Immature natural killer cell (primary cell): ENCODE measurements at places on chromosomes 7 and 10. TPM values are rescaled to one million over a fixed set of nuclear protein-coding genes. Genes with fewer than 3 reads are reported as not detected.
A peak's percentile ranks its signal among the peaks of the same experiment; 100 is the strongest.

The DENND2A gene
- not detected for polyA plus RNA-seq

The CALML3 gene
- not detected for polyA plus RNA-seq

DNA sequence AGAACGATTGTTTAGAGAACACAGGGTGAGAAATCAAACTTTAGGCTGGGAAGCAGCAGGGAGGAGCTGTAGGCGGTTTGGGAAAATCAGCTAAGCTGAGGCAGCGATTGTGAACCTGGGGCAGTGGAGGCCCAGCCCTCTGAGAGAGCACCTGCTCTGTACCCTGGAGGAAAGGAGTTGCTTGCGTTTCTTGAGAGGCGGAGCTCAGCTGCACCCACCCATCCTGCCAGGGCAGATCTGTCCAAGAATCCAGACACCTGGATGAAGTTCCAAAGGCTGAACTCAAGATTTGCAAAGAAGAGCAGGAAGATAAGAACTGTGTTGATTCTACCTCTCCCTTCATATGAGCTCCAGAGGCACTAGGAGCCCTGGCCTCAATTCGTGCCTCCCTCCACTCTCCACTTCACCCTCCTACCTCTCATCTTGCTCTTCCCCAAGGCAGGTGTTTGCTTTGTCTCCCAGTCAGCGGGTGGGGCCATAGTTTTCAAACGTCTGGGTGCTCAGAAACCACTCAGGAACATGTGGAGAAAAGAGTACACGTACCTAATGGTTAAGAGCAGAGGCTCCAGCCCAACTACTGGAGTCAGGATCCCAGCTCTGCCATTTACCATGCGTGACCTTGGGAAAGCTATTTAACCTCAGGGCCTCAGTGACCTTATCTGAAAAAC is 21.5 kb upstream of the TMEM213 start:
- H3K4me1 ChIP-seq: no peaks in the 10 kb centered on the region
- no peak overlapping the region for H3K27ac ChIP-seq
- H3K4me3 ChIP-seq: no peak overlapping the region
- H3K27me3 ChIP-seq: peaks cover 1% of the 10 kb centered on the region
- H3K36me3 ChIP-seq: no peaks in the 10 kb centered on the region

- H3K4me1 ChIP-seq: peaks cover 75% of the 10 kb centered on the region
- peaks cover 2% of the 10 kb centered on the region for H3K27me3 ChIP-seq
- no peak overlapping the region for H3K4me3 ChIP-seq
- H3K36me3 ChIP-seq: peaks cover 40% of the 10 kb centered on the region
Measured at GRCh38 chr7:87199241-87199640, 20.3 kb downstream of the TMEM243 start.

DNA sequence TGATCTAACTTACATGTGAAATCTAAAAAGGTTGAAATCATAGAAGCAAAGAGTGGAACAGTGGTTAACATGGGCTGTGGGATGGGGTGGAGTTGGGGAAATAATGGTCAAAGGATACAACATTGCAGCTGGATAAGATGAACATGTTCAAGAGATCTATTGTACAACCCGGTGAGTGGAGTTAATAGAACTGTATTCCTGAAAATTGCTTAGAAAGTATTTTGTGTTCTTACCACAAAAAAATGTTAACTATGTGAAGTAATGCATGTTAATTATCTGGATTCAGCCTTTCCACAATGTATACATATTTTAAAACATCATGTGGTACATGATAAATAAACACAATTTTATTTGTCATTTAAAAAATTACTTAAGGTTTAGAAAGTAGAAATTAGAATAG is 271.0 kb upstream of the LRRTM3 start:
- H3K4me1 ChIP-seq: no peaks in the 10 kb centered on the region
- H3K27ac ChIP-seq: no peak overlapping the region
- H3K36me3 ChIP-seq: no peaks in the 10 kb centered on the region
- H3K4me3 ChIP-seq: no peak overlapping the region

DNA sequence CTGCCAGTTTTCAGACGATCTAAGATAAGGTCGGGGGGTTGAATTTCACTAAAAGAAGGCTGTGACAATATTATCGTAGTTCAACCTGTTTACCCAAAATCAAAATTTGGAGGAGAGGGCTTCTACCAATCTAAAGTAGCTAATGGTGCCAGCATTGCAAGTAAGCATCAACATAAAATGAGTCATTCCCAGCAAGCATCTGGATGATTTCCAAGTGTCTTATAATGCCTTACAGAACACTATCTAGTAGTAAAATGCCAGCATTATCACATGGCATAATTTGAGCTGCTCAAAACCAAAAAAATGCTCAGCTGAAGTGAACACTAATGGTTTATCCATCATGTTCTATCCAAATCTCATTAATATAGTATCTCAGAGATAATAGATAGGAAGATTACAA is 1193.9 kb downstream of the DNAJB9 start:
- H3K4me1 ChIP-seq: no peaks in the 10 kb centered on the region
- H3K4me3 ChIP-seq: no peak overlapping the region
- DNase-seq: no peak
- no peak overlapping the region for H3K27ac ChIP-seq
- H3K27me3 ChIP-seq: peaks cover 1% of the 10 kb centered on the region

DNA sequence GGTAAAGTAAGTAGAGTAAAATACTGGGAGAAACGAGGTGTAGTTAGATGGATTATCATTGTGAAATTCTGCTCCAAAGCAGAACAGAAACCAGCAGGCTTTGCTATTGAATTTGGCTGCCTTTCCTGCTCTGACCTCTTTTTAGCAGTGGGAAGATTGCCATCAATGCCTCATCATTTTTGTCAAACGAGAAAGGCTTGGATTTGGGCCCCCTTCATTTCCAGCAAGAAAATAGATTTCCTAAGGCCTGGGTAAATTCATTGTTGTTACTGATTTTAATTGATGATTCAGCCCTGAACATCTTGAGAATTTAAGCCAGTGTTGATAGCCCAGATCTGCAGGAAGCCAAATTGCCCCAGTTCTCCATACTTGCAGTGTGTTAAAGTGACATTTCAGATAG is 35.2 kb upstream of the ASAH2 start:
- no peaks in the 10 kb centered on the region for H3K4me1 ChIP-seq
- H3K4me3 ChIP-seq: no peak overlapping the region
- H3K36me3 ChIP-seq: no peaks in the 10 kb centered on the region
- peaks cover 6% of the 10 kb centered on the region for H3K27me3 ChIP-seq
- no peak overlapping the region for H3K27ac ChIP-seq

- no peaks in the 10 kb centered on the region for H3K4me1 ChIP-seq
- no peaks in the 10 kb centered on the region for H3K36me3 ChIP-seq
- no peak overlapping the region for H3K27ac ChIP-seq
Measured at GRCh38 chr7:94244760-94245159, 149.9 kb upstream of the COL1A2 start.

DNA sequence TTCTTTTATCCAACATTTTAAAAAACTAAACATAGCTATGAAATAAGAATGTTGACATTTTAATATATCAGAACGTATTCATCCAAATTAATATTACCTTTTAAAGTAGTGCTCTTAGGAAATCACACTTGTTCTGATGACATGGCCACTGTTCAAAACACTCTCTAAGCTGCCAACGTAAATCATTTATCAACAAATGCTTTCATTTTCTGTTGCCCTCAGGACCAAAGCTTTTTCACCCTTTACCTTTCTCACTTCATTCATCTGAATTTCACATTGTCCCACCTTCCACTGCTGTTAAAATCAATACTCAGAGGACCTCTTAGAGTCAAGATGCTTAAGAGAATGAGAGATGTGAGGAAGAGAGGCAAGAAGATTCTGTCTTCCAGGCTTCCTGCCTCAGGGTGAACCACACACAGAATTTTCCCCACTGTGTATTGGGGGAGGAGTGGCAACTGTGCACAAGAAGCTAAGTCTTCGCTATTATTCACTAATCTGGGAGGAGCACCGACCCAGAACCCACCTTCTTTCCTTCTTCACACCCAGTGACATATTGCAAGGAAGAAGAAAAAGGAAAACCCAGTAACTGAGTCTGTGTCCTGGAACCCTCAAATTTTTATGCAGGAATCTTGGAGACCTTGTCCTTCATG is 21.0 kb downstream of the HIBADH start:
- H3K27ac ChIP-seq: peak overlapping the region; percentile 62
- DNase-seq: no peak
- peaks cover 14% of the 10 kb centered on the region for H3K36me3 ChIP-seq
- peak overlapping the region; percentile 9 for H3K4me3 ChIP-seq

- no peaks in the 10 kb centered on the region for H3K36me3 ChIP-seq
- H3K27ac ChIP-seq: no peak overlapping the region
- H3K27me3 ChIP-seq: peaks cover 4% of the 10 kb centered on the region
- DNase-seq: no peak
- H3K4me3 ChIP-seq: no peak overlapping the region
Measured at GRCh38 chr7:88396295-88396947, 89.7 kb upstream of the STEAP4 start.

- no peak overlapping the region for H3K4me3 ChIP-seq
- H3K27me3 ChIP-seq: peaks cover 5% of the 10 kb centered on the region
- peaks cover 70% of the 10 kb centered on the region for H3K4me1 ChIP-seq
- DNase-seq: no peak
Measured at GRCh38 chr10:35451151-35452016, 115.1 kb downstream of the CCNY start.

- no peak overlapping the region for H3K27ac ChIP-seq
- H3K27me3 ChIP-seq: peaks cover 3% of the 10 kb centered on the region
- H3K4me1 ChIP-seq: no peaks in the 10 kb centered on the region
- peak; percentile 2 for DNase-seq
- H3K36me3 ChIP-seq: no peaks in the 10 kb centered on the region
- no peak overlapping the region for H3K4me3 ChIP-seq
Measured at GRCh38 chr7:103573479-103574058, 127.6 kb upstream of the SLC26A5 start.

GRCh38 chr7:105196473-105196872 is 182.5 kb downstream of the KMT2E start:
- DNase-seq: no peak
- peaks cover 10% of the 10 kb centered on the region for H3K36me3 ChIP-seq
- H3K27ac ChIP-seq: no peak overlapping the region
- no peak overlapping the region for H3K4me3 ChIP-seq
- peaks cover 37% of the 10 kb centered on the region for H3K4me1 ChIP-seq
